ENCODE measurements at places on chromosomes 2 and 18. TPM values are rescaled to one million over a fixed set of nuclear protein-coding genes. Genes with fewer than 3 reads are reported as not detected.

GRCh38 chr2:112623913-112624777, 21.6 kb upstream of the SLC20A1 start:
- peak; percentile 92 for DNase-seq

DNA sequence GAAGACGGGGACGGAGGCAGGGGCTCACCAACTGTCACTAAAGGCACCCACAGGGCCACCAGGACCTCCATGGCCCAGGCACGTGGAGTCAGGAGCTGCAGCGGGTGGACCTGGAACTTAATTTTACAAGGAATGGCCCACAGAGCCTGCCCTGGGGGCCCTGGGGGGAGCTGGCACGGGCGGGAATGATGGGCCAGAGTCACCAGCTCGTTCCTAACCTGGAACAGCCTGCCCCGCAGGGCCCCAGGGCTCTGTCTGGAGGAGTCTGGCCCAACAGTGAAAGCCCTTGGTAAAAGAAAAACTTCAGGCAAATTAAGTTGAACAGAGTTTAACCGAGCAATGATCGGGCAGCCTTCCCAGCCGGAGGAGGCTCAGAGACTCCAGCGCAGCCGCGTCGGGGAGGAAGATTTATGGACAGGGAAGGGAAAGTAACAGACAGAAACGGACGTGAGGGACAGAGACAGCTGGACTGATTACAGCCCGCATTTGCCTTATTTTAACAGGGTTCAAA, 118.4 kb upstream of the TMEM18 start:
- DNase-seq: no peak

FHOD3 gene
- not detected for total RNA-seq

DNA sequence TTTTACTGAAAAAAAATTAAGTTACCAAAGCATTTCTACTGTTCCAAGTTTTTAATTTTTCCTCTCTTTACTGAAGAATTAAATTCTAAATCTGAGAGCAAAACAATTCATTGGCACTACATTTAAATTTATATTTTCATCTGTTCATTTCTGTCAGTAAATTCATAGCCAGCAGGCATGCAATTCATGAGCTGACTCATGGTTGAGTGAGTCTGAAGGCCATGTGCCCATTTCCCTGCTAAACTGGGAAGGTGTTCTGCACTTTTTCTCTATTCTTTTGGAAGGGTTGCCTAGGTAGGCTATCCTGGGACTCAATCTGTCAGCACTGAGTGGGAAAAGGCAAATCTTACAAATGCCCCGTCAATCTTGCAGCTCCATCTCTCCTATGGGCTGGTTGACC, 88.7 kb downstream of the KLHL14 start:
- DNase-seq: no peak

GRCh38 chr2:233091595-233092375, 31.6 kb downstream of the INPP5D start:
- DNase-seq: no peak
